ENCODE measurements at places on chromosomes 3 and 15. TPM values are rescaled to one million over a fixed set of nuclear protein-coding genes. Genes with fewer than 3 reads are reported as not detected.

RPUSD2 gene
- total RNA-seq = 17.0 TPM

DNA sequence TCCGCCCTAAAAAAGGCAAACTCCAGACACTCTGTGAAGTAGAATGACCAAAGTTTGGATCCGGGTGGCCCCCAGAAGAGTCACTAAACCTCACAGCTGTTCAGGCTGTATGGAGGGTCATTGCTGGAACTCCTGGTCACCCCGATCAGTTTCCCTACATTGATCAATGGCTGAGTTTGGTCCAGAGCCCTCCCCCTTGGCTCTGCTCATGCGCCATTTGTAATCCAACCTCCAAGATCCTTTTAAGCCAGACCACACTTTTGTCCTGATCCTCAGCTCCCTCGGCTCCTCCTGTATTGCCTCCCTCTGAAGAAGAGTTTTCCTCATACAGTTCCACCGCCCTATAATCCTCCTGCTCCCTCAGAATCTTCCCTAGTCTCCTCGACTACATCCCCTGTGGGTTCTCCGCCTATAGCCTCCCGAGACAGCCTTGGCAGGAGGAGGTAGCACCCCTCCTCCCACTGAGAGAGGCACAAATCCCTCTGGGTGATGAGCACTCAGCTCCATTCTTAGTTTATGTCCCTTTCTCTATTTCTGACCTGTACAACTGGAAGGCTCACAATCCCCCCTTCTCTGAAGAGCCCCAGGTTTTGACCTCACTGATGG, 42.2 kb downstream of the ZBTB11 start:
- H3K4me1 ChIP-seq = no peaks in the 10 kb centered on the region
- no peaks in the 10 kb centered on the region for H3K27me3 ChIP-seq
- no peak overlapping the region for H3K4me3 ChIP-seq
- no peak overlapping the region for H3K27ac ChIP-seq
- no peak for DNase-seq
- no peaks in the 10 kb centered on the region for H3K36me3 ChIP-seq

DNA sequence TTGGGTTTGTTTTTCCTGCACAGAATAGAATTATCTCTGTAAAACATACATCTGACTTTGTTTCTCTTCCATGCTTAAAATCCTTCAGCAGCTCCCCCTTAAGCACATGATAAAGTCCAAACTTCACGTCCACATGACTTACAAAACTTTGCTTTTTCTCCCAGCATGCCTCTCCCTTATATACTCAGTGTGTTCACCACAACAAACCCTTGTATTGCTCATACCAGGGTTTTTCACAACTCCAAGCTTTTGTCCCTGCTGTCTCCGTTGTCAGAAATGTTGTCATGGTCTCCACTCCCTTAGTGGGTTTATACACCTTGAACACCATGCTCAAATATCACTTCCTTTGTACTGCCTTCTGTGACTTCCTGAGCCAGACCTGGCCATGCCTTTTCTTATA, 91.1 kb upstream of the MITF start:
- no peak for DNase-seq
- no peaks in the 10 kb centered on the region for H3K27me3 ChIP-seq
- no peaks in the 10 kb centered on the region for H3K36me3 ChIP-seq
- no peaks in the 10 kb centered on the region for H3K4me1 ChIP-seq
- no peak overlapping the region for H3K27ac ChIP-seq

DNA sequence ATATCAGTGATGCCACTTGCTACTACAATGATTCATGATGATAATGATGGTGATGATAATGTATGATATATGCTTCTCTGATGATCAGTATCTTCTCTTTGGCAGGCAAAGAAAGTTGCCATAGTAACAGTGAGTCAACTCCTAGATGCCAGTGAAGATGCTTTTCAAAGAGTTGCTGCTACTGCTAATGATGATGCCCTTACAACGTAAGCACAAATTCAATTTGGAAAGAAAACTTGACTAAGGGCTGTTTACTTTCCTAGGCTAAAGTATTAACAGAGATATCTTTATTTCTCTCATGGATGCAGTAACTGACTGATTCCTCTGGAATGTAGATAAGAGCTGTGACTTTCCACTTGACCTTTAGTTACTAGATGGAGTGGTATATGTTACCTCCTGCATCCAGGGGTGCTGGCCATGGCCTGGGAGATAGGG, 27.8 kb downstream of the ADGRG7 start:
- DNase-seq = no peak
- no peaks in the 10 kb centered on the region for H3K36me3 ChIP-seq
- no peaks in the 10 kb centered on the region for H3K27me3 ChIP-seq
- H3K27ac ChIP-seq = no peak overlapping the region

DNA sequence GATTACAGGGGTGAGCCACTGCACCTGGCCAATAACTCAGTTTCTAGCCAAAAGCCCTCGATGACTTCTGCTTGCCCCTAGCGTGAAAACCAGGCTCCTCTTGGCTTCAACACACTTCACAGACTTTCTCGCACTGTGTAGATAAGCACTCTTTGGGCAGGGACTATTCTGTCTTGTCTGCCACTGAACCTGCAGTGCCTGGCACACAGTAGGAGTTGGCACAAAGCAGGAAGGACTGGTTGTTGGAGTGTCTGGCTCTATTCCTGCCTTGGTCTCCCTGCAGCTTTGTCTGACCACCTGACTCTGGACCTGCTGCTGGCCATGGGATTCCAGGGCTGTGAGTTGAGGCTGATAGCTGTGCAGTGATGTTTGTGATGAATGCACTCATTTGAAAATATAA, 46.4 kb upstream of the RGMA start:
- H3K27ac ChIP-seq = no peak overlapping the region
- no peaks in the 10 kb centered on the region for H3K4me1 ChIP-seq
- no peaks in the 10 kb centered on the region for H3K36me3 ChIP-seq

GRCh38 chr3:32837789-32838188, 20.0 kb downstream of the TRIM71 start:
- H3K36me3 ChIP-seq = no peaks in the 10 kb centered on the region
- H3K27me3 ChIP-seq = no peaks in the 10 kb centered on the region
- no peak for DNase-seq
- no peak overlapping the region for H3K27ac ChIP-seq
- peaks cover 11% of the 10 kb centered on the region for H3K4me1 ChIP-seq

PATL2 gene
- 1.6 TPM for total RNA-seq

DNA sequence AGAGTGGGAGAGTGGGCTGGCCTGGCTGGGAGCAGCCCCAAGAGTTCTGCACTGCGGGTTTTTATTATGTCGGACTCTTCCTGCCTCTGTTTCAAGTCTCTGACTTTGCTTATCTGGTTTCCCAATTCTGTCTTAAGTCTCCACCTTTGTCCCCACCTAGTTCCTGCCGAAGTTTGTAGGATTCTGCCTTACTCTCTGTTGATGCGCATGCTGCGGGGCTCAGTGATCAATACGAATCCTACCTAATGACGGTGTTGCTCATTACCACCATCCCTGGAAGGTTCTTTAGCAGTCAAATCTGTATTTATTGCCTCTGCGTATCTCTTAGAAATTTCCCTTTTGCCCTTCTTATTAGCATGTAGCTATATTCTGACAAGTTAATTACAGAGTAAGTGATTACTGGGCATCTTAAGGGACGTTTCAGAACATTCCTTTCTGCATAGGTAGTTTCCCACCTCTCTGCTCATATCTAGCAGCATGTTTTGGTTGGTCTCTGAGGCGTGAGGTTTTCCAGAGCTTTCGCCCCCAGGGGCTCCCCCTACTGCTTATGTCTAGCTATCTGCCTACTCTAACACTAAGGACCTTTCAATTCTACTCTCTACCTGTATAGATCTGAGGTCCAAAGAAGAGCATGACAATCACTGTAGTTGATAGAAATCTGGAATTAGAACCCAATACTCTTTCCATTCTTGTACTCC, 236.0 kb upstream of the EIF1B start:
- no peak for DNase-seq
- H3K4me1 ChIP-seq = no peaks in the 10 kb centered on the region
- H3K27ac ChIP-seq = no peak overlapping the region
- H3K36me3 ChIP-seq = no peaks in the 10 kb centered on the region
- no peaks in the 10 kb centered on the region for H3K27me3 ChIP-seq

DNA sequence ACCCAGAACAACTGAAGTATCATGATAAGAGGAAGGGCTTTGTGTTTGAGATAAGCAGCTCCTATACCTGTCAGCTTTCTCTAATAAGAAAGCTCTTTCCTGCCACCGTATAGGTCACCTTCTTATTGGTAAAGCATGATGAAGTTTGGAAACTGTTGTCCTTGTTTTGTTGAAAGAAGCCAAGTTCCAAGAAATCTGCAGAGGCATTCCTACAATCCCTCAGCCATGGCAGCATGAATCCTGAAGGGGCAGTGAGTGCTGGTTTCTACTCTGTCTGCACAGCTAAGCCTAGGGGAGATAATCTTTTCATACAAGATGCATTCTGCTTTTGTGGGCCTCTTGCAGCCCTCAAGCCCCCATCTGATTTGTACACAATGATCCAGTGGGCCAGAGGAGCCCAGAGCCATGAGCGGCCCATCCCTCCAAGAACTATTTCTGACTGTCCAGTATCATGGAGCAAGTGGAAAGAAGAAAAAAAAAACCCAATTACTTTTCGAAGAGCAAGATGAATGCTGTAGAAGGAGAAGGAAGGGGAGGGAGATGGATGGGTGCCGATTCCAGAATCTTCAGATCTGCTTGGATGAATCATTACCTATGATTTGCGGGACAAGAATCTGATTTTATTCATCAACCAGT, 1.9 kb upstream of the THBS1 start:
- no peak overlapping the region for H3K4me3 ChIP-seq
- peaks cover 64% of the 10 kb centered on the region for H3K27me3 ChIP-seq
- no peak for DNase-seq
- no peak overlapping the region for H3K27ac ChIP-seq

DNA sequence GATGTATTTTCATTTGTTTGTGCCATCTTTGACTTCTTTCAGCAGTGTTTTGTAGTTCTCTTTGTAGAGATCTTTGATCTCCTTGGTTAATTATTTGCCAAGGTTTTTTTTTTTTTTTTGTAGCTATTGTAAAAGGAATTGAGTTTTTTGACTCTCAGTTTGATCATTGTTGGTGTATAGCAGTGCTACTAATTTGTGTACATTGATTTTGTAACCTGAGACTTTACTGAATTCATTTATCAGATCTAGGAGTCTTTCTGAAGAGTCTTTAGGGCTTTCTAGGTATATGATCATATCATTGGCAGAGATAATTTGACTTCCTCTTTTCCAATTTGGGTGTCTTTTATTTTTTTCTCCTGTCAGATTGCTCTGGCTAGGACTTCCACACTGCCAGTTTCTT, 42.2 kb upstream of the POMGNT2 start:
- H3K4me3 ChIP-seq = no peak overlapping the region
- H3K4me1 ChIP-seq = no peaks in the 10 kb centered on the region
- H3K27me3 ChIP-seq = no peaks in the 10 kb centered on the region
- no peaks in the 10 kb centered on the region for H3K36me3 ChIP-seq

- no peak overlapping the region for H3K27ac ChIP-seq
- no peak overlapping the region for H3K4me3 ChIP-seq
- no peaks in the 10 kb centered on the region for H3K36me3 ChIP-seq
- DNase-seq = no peak
These were observed 87.1 kb downstream of the LPP start for GRCh38 chr3:188241072-188241471.

CHRNA7 gene
- 3.7 TPM for total RNA-seq

ACSBG1 gene
- total RNA-seq = 0.35 TPM
